Fibroblast of skin of scalp (primary cell): ENCODE measurements at places on chromosomes 11 and 22.

DNA sequence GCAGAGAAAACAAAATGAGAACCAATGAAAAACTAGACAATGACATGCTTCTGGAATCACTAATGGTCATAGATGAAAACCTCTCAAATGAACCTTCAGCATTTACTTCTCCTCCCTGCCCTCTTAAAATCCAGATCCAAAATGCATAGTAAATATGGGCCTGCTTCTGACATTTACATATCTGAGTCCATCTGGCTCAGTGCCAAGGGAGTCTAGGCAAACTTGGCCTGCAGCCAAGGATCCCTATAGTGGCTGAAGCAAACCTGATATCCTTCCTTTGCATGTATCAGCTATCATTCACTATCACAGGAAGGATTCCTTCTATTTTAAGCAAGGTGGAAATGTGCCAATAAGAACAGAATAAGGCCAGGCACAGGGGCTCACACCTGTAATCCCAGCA is 104.8 kb downstream of the C11orf58 start:
- DNase-seq = no peak

DNA sequence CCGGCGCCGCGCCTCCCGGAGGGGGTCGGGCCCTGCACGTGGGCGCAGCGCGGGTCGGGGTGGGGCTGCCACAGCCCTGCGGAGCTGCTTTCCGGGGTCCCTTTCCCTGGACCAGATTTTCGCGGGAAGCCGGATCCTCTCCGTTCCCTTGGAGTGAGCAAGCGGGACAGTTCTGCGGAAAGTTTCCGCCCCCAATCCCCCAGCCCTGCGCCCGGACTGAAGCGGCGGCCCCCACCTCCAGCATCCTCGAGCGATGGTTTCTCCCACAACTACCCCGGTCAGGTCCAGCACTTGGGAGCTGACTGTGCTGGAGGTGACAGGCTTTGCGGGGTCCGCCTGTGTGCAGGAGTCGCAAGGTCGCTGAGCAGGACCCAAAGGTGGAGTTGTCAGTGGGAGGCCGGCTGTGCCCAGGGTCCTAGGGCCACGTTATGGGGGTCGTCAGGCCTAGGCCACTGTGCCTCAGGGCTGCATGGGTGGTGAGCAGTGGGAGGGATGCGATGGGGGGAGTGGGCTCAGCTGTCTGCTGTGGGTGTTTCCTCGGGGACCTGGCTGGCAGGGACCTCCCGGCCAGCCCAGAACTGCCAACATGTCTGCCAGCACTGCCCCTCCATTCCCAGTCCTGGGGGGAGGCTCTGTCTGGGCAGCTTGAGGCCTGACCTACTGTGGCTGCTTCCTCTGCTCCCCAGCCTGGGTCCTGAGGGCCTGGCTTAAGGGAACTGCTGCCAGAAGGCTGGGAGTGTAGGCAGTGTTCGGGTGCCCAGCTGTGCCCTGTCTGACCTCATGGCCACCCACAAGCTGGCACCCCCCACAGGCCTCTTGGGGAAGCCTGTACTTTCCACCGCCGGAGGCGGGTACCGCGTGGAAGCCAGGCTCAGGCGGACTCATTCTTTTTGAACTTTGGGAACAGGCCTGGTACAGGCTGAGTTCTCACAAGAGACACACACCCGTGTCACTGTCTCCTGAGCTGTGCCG is 726 bp downstream of the ST3GAL4 start:
- no peak for DNase-seq

DNA sequence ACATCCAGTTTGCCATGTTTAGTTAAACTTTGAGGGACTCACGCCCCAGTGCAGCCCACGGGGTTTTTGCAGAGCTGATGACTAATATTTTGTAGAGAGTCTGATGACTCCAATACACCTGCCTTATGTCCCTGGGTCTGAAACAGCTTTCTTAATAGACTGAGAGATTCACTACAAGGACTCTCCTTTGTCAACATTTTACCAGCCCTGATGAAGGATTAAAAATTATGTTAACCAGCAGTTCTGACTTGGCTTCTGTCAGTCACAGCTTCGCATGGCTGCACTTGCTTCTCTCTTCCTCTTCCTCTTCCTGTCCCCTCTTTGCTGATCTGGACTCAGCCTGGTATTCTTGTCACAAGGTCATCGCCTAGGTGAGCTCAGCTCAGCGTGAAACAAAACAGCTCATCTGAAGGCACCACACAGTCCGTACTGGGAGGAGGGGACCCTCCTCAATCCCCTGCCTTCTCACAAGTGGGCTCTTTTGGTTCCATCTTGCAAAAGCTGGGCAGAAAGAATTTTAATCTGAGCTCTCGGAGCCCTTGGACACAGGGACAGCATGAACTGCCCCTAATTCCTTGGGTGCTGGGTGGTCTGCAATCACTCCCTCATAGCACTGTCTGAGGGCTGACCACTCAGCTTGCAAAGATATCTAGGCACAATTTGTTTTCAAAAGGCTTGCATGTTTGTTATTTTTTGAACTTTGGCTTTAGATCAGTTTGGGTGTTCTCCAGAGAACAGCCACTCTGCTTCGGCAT is 38.1 kb upstream of the POU2AF1 start:
- DNase-seq = no peak

DNA sequence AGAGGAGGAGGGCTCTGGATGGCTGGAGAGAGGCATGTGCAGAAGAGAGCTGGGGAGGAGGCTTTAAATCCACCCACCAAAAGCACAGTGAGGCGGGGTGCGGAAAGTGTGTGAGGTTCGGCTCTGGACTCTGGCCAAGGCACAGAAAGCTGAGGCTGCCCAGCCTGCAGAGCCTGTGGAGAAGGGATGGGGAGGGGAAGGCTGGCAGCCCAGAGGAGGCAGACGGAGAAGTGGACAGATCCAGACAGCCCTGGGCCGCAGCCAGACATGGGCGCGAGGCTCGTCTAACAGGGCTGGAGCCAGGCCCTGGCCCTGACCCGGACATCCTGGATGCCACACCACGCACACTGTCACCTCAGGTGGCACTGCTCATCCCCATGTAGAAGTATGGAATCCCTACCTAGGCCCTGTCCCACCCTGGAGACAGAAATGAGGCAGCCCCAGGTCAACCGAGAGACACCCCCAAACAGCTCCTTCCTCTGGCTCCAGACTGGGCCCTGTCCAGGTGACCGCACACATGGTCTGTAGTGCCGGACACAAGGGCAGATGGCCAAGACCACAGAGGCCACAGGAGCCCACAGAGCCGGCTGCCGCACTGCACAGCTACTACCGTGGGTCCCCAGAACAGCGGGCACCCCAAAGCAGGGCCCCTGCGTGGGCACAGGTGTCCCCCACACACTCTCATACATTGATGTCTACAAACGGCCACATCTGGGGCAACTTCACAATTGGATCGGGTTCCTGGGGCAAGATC is 16.6 kb upstream of the MOB2 start:
- no peak for DNase-seq

DNA sequence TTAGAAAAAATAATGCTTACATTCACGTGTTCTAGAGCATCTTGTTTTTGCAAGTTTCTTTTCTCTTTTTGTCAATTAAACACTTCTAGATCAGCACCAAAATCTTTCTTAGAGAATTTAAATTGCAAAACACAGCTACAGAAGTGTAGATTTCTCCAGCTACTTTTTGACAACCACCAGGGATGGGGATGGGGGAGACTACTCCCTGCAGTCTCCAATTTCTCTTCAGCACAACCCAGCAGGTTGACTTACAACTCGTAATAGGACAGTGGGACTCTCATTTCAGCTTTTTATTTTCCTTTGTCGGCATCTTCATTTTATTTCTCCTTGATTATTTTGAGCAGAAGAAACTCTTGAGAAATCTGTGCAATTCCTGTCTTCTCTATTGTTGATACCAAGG is 441.2 kb downstream of the LRRC4C start:
- DNase-seq = no peak

GRCh38 chr22:46795845-46796565 is 33.6 kb downstream of the TBC1D22A start:
- no peak for DNase-seq

DNA sequence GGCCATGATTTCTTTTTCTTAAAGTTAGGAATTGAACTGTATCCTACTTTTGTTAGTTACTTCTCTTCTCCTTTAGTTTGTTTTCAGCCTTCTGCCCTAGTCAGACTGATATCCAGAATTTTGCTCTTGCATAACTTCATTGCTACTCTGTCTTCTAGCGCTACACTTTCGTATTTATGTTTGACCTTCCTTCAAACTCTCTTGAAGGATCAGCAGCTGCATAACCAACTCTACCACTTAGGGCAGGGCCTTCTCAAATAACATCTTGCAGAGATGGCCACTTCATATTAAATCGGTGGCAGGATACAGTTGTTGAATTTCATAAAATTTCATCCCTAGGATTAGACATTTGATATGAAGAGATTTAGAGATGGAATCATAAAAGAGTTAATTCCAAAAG is 43.9 kb downstream of the KDM2A start:
- no peak for DNase-seq

- peak; percentile 87 for DNase-seq
These were observed at the start of gene SLC3A2 for GRCh38 chr11:62880803-62881578. SLC3A2 (plus strand) TSS chr11:62880896; CDS start chr11:62881024, 128 bp downstream.

- DNase-seq = peak; percentile 88
These were observed 100.3 kb downstream of the CCDC83 start for GRCh38 chr11:85955531-85955930.

DNA sequence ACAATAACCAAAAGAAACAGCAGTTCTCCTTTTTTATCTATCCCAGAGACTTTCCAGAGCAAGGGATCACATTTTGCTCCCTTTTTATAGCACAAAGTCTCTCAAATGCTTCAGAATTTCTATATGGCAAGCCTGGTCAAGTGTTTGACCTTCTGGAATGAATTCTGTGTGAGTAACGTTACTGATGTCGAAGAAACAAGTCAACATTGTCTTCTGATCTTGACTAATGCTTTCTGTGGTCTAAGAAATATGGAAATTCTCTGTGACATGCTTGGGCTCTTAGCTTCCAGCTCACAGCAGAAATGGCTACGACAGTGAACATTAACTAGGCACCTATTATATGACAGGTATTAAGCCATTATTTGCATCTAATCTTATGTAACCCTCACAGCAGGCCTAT is 411.7 kb downstream of the CADM1 start:
- no peak for DNase-seq

GRCh38 chr11:13055200-13055599 is 46.1 kb downstream of the RASSF10 start:
- DNase-seq = no peak

DNA sequence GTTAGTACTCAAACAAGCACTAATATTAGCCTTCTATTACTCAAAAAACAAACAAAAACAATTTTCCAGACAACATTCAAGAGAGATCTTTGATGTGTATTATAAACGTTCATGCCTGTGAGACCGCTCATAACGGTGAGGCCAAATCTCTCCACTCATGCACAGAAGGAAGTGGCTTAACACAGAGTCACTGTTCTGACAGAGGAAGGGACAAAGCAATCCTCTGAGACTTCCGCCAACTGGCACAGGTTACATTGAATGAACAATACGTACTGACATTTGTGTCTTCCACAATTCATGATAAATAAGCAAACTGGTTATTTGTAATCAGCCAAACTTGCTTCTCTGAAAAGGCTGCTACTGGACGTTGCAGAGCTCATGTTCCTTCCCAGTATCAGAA is 30.5 kb downstream of the CHKA start:
- no peak for DNase-seq

DNA sequence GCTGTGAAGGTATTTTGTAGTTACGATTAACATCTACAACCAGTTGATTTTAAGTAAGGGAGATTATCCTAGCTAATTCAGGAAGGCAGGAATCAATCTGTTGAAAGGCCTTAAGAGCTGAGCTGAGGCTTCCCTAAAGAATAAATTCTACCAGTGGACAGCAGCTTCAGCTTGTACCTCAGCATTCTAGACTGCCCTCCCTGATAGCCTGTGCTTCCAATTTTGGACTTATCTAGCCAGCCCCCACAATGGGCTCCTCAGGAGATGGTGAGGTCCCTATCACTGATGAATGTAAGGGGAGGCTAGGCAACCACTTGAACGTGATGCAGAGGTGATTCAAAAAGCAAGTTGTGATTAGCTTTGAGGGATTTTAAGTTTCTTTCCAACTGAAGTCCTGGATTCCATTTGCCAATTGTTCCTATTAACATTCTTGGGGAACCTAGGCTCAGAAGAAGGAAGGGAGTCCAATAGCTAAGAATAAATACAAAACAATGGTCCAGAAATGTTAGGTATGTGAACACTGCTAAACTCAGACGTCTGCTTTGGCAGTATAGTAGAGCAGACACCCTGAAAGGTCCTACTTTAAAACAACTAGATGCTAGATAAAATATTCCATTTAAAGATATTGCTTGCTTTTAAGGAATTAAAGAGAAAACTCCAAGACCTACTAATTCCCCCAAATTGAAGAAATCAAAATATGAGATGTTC is 404.3 kb upstream of the TENM4 start:
- no peak for DNase-seq

DNA sequence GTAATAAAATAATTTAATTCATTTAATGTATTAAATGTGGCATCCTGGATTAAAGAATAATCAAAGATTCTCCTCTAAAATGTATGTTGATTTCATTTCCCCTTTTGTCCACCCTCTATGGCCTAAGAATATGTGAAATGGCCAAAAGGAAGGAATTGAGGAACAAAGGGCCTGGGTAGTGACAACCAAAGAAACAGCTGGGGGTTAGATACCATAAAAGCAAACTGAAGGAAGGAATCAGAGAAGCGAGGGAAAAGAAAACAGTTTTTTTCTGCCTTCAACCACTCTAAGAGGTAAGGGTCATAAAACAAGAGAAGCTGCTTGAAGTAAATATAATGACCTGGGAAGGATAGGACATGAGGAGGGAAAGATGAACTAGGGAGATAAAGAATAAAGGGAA is 139.3 kb downstream of the FAM76B start:
- no peak for DNase-seq

GRCh38 chr11:16984229-16984628 is 30.0 kb downstream of the PLEKHA7 start:
- no peak for DNase-seq

GRCh38 chr11:69573761-69574607 is 67.0 kb upstream of the CCND1 start:
- DNase-seq = no peak

DNA sequence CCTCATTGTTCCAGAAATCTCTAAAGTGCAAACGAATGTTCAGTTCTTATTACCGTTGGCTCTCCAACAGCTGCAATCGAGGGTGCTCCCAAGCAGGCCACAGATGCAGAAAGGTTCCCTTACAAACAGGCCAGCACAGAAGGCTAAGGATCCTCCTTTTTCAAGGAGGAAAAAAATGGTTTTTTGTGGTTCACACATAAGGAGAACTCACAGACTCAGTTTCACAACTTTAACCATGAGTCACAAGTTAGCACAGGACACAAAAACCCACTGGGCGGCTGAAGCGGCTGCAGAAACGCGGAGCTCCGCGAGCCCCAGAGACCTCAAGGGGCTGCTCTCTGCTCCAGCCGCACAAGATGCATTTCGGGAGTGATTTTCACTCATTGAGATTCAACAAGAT is 98.2 kb upstream of the PRR5 start:
- no peak for DNase-seq

DNA sequence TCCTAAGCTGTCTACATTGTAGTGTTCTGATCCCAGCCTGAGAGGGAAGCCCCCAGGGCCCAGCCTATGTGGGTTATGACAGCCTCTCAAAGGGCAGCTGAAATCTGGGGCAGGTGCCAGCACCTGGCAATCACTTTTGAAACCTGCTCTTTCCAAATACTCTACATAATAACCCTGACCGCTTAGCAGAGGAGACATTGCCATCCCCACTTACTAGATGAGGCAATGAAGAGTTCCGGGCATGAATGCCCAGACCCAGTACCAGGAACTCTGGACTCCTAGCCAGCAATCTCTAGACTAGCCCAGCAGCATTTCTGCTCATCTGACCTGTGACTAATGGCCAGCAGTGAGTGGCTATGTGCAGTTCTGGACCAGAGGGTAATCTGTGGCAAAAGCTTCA is 412.4 kb upstream of the CADM1 start:
- DNase-seq = no peak
